Cardiac muscle cell (in vitro differentiated cells and primary cell): ENCODE measurements at places on chromosomes 4 and X.

- no peak for DNase-seq
These were observed 14.8 kb downstream of the CXCL3 start for GRCh38 chr4:74023709-74024108.

GRCh38 chr4:139416073-139416673 lies 37.7 kb upstream of the RAB33B start:
- peak; percentile 28 for DNase-seq

- no peak for DNase-seq
These were observed 160.2 kb downstream of the PALLD start for GRCh38 chr4:168656946-168657473.

DNA sequence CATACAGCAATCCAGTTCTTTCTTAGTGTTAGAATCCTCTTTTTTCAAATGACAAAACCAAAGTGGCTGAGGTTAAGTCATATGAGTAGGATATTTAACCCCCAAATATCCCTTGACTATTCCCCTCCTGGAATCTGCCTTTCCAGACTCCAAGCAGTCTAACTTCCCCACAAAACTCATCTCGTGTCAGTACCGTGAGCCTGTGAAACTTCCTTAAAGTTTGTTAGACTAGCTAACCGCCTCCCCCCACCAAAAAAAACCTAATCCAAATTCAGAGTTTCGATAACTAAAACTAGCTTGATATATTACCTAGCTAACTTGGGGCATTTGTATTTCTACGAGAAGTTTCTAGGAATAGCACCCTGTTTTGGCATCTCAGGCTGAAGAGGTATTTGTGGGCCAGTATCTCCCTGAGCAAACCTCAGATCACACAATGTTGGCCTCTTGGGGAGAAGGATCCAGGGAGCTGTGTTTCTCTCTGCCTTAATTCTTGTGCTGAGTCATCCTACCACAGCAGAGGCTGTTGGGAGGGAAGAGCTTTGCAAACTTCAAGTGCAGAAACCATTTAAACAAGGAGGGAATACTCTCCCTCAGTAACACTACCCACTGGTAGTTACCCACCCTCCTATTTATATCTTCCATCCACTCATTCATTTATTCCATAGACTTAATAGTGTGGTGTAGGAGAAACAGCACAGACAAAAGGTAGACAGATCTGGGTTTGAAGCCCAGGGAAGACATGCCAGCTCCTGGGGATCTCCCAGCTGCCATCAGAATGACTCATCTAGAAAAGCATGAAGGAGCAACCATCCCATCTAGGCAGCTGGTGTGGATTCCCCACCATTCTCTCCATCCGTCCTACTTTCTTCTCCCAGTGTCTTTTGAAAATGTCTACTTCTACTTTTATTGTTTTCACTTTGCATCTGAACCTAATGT lies 39.3 kb upstream of the TXK start:
- DNase-seq, result no peak

- no peak for DNase-seq
These were observed 97.8 kb downstream of the SYTL5 start for GRCh38 chrX:38103857-38104812.

DNA sequence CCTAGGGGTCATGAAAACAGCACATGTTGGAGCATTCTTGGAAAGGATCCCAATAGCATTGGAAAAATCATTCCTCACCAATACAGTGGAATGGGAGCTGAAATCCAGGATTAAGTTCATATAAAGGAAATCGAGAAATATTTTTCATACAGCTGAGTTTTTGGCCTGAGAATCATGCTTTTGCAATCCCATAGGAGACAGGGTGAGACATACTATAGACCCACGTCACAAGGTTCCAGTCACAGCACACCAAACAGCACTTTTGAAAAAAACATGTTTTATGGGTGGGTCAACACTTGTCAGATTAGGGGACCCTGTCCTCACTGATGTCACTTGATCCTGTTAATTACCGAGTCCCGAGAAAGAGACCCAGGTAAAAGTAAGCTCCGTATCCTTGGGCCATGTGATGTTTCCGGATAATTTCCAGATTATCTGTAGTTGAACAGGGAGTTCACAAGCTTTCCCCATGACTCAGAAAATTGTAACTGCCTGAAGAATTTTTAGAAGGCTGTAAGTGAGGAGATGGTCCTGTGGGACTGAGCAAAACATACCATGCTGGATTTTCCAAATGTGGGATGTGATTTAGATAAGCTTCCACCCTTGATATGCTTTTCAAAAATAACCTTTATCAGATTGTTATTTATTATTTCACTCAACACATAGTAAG lies 80.9 kb upstream of the TLR3 start:
- no peak for DNase-seq

DNA sequence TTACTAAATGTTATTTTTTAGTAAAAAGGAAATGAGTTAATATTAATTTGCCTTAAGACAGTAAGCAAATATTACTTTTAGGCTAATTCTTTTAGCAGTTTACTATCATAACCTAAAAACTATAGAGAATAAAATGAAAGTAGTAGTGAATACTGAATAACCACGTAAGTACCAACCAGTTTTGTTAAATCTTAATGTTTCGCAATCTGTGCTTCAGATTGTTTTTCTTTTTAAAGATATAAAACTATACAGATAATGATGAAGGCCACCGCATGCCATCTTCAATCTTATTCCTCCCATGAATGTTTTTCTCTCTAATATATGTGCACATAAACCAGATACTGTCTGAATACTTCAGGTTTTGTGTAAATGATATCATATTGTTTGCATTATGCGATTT lies 6.0 kb downstream of the RRH start:
- DNase-seq, result no peak

GRCh38 chr4:23567338-23567737 lies 322.5 kb downstream of the PPARGC1A start:
- no peak for DNase-seq

DNA sequence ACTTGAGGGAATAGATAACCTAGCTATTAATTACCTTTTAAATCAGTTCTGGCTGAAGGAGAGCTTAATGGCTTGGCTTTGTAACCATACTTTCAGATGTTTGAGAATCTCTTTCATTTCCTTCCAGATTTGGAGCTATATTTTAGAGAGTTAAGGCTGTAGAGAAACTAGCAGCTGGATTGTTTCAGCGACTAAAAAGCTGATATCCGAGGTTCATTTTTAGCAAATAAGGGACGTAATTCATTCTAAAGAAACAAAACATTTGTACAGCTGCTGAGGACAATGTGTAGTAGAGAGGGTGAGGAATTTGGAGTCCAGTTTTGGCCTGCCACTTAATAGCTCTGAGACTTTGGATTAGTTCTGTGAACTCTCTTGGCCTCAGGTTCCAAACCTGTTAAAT lies 12.2 kb downstream of the OSTC start:
- DNase-seq, result no peak

DNA sequence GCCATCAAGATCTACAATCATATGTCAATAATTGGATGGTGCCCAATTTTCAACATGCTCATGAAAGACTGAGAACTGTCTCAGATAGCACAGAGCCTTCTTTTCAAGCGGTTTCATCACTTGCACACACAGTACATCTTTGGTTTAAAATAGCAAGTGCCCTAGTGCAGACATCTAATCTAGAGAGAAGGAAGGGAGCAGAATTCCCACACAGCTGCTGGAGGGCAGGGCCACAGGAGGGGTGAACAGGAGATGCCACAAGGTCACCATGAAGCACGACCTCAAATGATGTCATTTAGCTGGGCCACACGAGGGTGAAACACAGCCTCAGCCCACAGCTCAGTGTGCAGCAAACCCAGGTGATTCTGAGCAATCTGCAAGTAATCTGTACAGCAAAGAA lies 24.3 kb downstream of the LEF1 start:
- no peak for DNase-seq

GRCh38 chr4:76308548-76308947 lies 2.0 kb downstream of the STBD1 start:
- peak; percentile 50 for DNase-seq

GRCh38 chr4:38153387-38153760 lies 193.2 kb downstream of the PTTG2 start:
- no peak for DNase-seq

GRCh38 chr4:164803702-164804101 lies 49.8 kb downstream of the SMIM31 start:
- DNase-seq, result no peak

- no peak for DNase-seq
These were observed 46.1 kb downstream of the C4orf46 start for GRCh38 chr4:158625544-158625943.

- no peak for DNase-seq
These were observed 225.2 kb upstream of the PPP1R2C start for GRCh38 chrX:43003204-43003565.

DNA sequence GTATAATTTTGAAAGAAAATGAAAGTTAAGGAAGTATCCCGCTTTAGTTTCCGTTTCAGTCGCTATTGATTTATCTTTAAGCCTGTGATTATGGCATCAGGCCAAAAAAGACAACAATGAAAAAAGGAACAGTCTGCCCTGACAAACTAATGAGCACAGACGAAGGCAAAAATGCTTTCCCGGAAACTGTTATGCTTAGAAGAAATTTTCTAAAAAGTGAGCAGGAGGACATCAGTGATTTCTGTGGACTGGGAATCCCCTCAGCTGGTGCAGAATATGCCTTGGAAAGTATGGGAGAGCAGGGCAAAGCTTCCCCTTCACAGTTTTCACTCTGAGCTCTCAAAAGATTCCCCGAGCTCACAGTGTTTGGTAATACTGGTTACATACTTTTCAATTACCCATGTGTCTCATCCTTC lies 5.1 kb upstream of the CXCL10 start:
- DNase-seq, result peak; percentile 46

DNA sequence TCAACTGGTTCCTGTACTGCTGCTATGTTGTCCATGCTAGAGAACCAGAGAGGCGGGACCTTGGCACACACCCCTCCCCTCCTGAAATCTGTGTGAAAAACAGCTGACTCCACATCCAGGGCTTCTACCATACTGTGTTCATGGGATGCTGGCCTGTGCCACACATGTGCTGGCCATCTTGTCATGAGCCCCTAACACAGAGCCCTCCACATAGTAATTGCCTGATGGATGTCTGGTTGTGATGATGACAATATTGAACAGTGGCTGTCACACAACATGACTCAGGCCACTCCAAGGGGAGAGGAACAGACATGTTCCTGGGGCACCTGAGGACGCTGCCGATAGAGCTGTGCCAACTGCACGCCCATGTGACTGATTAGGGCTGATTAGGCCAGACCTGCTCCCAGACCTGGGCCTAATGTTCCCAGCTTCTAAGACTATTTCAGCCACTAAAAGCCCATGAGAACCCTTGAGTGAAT lies 13.1 kb downstream of the SLC25A5 start:
- DNase-seq, result no peak

DNA sequence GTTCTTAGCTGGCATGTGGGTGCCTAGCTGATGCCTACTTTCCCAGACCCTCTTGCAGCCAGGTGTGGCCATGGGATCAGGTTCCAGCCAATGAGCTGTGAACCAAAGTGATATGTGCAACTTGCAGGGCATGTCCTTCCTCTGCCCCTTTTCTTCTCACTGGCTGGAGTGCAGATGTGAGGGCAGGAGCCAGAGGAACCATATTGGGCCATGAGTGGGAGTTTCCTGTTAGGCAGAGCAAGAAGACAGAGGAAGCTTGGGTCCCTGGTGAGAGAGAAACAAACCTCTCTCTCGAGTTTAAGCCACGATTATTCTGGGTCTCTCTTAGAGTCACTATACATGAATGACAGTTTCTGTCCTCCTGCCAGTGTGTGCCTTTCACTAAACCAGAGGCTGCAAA lies 120.4 kb upstream of the STX18 start:
- no peak for DNase-seq

DNA sequence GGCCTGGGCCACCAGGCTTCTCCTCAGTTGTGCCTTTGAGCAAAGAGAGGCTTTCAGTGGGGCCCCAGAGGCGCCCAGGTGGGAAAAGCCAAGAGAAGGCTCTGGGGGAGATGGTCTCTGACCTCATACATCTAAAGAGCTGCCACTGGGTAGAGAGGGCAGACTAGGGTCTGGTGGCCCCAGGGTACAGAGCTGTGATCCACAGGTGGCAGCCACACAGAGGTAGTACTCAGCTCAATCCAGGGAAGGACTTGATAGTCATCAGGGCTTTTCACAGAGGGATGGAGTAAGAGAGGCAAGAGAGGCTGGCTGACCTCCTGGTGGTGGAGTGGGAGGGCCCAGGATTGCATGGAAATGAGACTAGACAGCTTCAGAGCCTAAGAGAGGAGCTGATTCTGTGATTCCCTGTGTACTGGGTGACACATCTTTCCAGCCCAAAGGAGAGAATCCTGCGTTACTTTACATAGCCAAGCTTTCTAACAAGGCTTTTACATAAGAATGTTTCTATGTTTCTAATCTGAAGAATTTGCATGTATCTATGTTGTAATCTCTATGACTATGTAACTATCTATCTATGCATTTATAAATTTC lies 53.2 kb upstream of the PJA1 start:
- no peak for DNase-seq

- DNase-seq, result peak; percentile 32
These were observed 331.5 kb upstream of the EMCN start for GRCh38 chr4:100849319-100849718.

DNA sequence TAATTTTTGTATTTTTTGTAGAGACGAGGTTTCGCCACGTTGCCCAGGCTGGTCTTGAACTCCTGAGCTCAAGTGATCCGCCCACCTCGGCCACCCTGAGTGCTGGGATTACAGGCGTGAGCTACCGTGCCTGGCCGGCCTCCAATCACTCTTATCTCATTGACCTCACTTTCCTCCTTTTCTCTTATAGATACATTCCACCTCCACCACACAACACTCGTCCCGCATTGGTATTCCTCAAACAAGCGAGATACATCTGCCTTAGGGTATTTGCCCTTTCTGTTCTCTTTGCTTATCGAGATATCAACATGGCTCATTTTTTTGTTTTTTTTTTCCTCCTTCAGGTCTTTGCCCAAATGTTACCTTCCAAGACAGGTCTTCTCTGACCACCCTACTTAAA lies 1.8 kb upstream of the PRPS1 start:
- DNase-seq, result no peak

DNA sequence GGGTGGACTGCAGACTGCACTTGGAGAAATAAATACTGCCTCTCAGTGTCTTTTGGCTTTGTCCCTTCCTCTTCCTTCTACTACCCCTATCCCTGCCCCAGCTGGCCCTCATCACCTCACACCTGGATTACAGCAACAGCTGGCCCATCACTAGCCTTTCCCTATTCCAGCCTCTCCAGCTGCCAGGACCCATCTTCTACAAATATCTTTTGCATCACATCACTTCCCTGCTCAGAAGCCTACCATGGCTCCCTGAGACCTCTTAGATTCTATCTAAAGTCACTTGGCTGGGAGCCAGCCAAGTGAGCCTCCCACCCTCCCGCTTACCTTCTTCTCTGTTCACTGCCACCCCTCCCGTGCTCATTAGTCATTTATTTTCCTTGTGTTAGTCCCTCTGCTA lies 66.8 kb downstream of the TSC22D3 start:
- no peak for DNase-seq

DNA sequence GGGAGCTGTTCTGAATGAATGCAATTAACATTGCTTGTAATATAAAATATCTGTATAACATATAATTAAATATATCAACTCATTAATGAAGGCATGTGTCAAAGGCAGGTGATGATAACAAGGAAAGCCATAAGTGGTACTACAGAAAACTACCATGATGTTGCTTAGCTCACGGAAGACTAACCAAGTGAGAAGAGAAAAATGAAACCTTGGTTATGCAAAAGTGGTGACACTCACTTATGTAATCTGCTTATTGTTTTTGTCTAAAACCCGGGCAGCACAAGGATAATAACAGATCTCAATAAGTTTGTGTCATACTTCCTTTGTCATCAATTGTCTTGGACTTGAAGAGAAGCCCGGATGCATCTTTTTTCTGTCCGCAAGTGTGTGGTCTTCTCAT lies 156.4 kb downstream of the HS6ST2 start:
- no peak for DNase-seq
